ENCODE measurements at places on chromosomes 6 and 20.
A peak's percentile ranks its signal among the peaks of the same experiment; 100 is the strongest.

DNA sequence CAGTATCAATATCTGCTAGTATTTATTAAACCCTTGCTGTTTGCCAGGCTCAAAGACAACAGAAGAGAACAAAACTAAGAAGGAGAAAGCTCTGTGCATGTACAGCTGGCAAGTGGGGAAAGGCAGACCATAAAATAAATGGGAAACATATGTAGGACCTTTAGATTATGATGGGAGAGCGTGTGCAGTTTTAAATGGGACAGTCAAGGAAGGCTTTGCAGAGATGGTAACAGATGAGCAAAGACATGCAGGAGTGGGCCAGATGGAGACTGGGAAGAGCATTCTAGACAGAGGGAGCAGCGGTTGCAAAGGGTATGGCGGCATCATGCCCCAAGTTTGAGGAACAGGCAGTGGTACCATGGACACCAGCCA is 260.0 kb downstream of the NRN1 start:
- no peak for DNase-seq

GRCh38 chr6:151804585-151805285 is 2.7 kb upstream of the ESR1 start:
- no peak for DNase-seq

DNA sequence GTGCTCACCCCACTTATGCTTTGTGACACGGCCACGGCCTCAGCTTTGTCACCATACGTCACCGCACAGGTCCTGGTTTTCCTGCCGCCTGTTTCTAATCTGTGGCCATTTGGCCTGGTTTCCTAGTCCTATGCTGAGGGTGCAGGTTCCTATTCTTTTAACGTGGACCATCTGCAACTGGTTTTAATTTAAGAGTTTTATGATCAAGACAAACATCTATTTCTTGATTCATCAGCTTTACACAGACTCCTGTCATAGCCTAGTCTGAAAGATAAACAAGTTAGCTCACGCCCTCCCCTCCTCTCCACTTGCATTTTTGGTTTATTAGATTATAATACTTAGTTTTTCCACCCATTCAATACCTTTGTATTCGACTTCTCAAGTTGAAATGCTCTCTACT is 97.5 kb upstream of the RPS6KA2 start:
- peak; percentile 30 for DNase-seq

GRCh38 chr6:5082487-5083306 is 2.4 kb upstream of the PPP1R3G start:
- DNase-seq = no peak

- DNase-seq = no peak
Measured at GRCh38 chr6:168530653-168531071, 89.7 kb downstream of the SMOC2 start.

- DNase-seq = peak; percentile 80
Measured at GRCh38 chr6:115415378-115415777, 645.3 kb downstream of the FRK start.

- no peak for DNase-seq
Measured at GRCh38 chr6:37709250-37709931, 11.7 kb upstream of the MDGA1 start.

- no peak for DNase-seq
Measured at GRCh38 chr20:54078296-54078984, 8.0 kb upstream of the BCAS1 start.

GRCh38 chr6:134058622-134059366 is 6.4 kb upstream of the SLC2A12 start:
- no peak for DNase-seq

DNA sequence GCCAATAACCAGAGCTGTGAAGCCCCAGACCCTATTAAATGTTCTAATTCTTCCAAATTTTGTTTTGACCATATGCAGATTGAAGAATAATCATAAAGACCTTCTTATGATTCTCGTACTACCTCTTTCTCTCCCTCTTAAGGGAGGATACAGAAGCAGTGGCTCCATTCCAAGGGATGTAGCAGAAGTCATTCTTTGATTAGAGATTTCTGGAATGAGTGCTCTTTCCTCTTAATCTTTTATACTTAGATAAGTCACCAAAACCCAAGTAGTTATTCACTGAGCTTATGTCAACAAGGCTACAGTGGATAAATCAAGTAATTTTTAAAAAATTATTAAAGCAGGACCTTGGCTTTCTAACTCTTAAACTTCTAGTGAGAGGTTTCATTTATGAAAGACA is 266.0 kb upstream of the STXBP5 start:
- no peak for DNase-seq

GRCh38 chr6:45982280-45983036 is 33.2 kb downstream of the CLIC5 start:
- DNase-seq = no peak

- DNase-seq = peak; percentile 40
Measured at GRCh38 chr20:23152308-23152892, 66.3 kb upstream of the CD93 start.

DNA sequence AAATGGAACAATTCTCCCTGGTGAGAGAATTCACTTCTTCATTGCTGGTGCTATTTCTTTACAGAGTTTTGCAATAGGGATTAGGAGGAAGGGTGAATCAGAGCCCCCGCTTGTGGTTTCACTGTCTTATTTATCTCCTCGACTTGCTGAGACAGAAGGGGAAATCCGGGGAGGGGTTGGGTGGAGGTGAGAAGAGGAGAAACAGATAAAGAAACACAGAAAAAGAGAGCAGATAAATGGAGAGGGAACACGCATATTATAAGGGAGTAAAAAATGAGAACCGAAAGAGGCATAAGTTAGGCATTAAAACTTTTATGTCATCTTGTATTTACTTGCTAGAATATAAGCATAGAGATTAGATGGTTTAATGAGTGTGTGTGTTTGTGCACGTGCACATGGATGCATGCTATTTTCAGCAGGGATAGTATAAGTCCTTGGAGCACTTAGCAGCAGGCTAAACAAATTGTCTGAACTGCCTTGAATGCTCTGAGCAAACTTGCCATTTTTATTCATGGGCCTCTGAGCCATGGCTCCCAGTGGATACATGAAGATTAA is 105.0 kb downstream of the OLIG3 start:
- no peak for DNase-seq
